ENCODE measurements at places on chromosomes 7 and 10.

GRCh38 chr10:102824664-102825063, 12.5 kb downstream of the CYP17A1 start:
- DNase-seq, result no peak
- H3K4me1 ChIP-seq, result no peaks in the 10 kb centered on the region
- H3K27ac ChIP-seq, result no peak overlapping the region
- no peaks in the 10 kb centered on the region for H3K27me3 ChIP-seq
- H3K4me3 ChIP-seq, result no peak overlapping the region

DNA sequence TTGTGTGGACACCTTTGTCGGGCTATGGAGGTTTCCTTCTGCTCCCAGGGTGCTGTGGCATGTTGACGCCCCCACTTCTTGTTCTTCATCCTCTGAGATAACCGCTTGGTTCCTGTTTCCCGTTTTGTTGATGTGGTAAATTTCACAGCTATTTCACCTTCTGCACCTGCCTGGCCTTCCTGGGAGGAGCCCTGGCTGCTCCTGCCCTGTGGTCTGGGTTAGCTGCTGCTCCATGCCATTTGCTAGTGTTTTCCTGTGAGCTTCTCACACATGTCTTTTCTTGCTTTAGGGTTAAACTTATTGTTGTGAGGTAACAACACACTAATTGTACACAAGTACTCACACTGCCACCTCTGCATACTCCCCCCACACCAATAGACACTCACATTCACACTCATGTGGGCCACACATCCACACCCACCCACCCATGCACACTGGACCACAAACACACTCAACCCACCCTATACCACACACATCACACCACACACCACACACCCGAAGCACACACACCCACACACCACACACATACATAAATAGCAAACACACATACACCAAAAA, 46.5 kb upstream of the MSMB start:
- no peak overlapping the region for H3K27ac ChIP-seq
- H3K27me3 ChIP-seq, result peaks cover 3% of the 10 kb centered on the region
- no peak overlapping the region for H3K4me3 ChIP-seq
- no peak for DNase-seq
- no peaks in the 10 kb centered on the region for H3K4me1 ChIP-seq

- no peaks in the 10 kb centered on the region for H3K27me3 ChIP-seq
- no peak for DNase-seq
- no peaks in the 10 kb centered on the region for H3K36me3 ChIP-seq
Measured at GRCh38 chr10:83723080-83723479, 416.2 kb upstream of the GHITM start.

DNA sequence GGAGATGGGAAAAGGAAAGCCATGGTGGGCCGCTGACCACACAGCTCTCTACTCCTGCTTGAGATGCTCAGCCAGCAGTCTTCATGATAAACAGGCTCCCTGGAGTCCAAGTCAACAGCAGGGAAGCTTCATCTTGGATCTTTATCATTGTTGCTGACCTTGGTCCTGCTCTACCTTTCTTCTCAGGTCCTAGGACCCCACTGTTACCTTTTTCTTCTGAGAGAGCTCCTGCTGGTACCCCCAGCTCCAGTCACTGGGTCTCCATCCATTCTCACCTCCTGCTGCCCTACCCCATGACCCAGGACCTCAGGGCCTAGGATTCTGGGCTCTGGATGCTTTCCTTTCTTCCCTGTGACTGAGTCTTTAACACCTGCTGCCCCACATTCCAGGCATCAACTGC, 5.2 kb upstream of the CRTAC1 start:
- no peaks in the 10 kb centered on the region for H3K36me3 ChIP-seq
- no peak overlapping the region for H3K4me3 ChIP-seq
- H3K27ac ChIP-seq, result no peak overlapping the region
- H3K27me3 ChIP-seq, result no peaks in the 10 kb centered on the region
- DNase-seq, result no peak

- no peak for DNase-seq
- no peaks in the 10 kb centered on the region for H3K27me3 ChIP-seq
- H3K36me3 ChIP-seq, result no peaks in the 10 kb centered on the region
- H3K4me3 ChIP-seq, result no peak overlapping the region
- H3K4me1 ChIP-seq, result no peaks in the 10 kb centered on the region
- H3K27ac ChIP-seq, result no peak overlapping the region
Measured at GRCh38 chr7:107009846-107010203, 34.7 kb upstream of the PRKAR2B start.

DNA sequence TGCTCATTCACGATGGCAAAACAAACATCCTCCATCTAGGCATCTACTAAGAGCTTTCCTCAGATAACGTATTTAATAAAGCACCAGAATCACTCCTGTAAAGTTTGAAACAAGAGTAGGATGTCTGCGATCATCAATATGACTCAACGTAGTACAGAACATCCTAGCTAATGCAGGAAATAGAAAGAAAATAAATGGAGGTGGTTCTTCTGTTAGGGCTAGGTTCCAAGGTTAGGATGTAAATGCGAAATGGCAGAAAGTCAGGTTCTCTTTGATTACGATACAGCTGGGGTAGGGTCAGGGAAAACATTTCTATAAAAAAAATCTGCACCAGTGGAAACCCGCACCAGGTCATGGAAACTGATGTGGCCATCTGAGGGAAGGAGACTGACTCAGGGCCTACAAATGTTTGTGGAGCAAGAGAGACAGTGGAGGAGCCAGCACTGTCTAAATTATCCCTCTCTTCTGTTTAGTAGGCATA, 29.1 kb downstream of the CCDC6 start:
- peaks cover 21% of the 10 kb centered on the region for H3K4me1 ChIP-seq
- H3K27me3 ChIP-seq, result no peaks in the 10 kb centered on the region
- H3K4me3 ChIP-seq, result no peak overlapping the region
- H3K27ac ChIP-seq, result no peak overlapping the region
- no peak for DNase-seq

DNA sequence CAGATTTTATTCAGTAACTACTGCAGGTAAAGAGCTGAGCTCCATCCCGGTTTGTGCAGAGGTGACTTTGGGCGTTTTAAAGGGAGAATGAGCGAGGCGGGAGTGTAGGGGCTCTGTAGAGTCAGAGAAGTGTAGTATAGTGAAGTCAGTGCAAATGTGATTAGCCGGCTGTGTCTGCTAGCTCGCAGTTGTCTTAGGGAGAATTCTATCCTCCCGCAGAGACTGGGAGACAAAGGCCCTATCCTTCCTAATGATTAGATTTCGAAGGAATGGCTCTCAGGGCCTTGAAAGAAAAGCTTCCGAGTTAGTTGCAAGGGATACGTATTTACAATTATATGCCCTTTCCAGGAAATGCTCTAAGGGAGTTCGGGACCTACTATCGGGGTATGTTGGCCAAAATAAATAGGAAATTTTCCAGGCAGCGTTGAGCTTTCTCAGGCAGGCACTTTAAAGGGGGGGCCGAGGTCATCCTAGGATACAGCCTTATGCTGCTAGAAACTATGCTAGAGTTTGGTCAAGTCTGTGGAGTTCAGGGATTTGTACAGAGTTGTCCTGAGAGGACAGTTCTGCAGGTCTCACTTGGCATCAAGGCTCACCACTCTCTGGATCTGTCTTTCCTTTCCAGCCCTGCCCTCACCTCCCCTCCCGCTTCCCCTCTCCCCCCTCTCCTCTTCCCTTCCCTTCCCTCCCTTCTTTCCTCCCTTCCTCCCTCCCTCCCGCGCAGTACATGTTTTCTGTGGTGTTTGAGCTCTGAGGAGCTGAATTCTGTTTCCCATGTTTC, 825 bp downstream of the MRPL32 start:
- peaks cover 6% of the 10 kb centered on the region for H3K4me1 ChIP-seq
- H3K4me3 ChIP-seq, result peak overlapping the region; percentile 72
- peak overlapping the region; percentile 78 for H3K27ac ChIP-seq

DNA sequence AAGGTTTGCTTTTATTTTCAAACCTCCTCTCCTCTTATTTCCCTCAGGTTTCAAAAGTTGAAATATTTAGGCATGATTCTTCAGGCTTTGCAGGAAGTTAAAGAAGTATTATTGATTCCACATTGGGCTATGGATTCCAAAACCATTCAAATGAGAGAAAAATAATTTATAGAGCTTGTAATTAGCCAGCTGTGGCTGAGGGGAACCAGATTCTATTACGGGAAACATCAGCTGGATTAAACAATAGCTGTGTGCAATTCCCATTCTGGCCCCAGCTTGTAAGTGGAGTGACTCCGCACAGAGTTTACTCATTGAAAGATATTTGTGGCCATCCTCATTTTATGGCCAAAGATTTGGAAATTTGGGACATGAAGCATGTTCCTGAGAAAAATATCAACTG, 77.0 kb upstream of the PHYHIPL start:
- no peaks in the 10 kb centered on the region for H3K4me1 ChIP-seq
- H3K27me3 ChIP-seq, result no peaks in the 10 kb centered on the region
- H3K36me3 ChIP-seq, result no peaks in the 10 kb centered on the region
- H3K27ac ChIP-seq, result no peak overlapping the region
- no peak overlapping the region for H3K4me3 ChIP-seq

DNA sequence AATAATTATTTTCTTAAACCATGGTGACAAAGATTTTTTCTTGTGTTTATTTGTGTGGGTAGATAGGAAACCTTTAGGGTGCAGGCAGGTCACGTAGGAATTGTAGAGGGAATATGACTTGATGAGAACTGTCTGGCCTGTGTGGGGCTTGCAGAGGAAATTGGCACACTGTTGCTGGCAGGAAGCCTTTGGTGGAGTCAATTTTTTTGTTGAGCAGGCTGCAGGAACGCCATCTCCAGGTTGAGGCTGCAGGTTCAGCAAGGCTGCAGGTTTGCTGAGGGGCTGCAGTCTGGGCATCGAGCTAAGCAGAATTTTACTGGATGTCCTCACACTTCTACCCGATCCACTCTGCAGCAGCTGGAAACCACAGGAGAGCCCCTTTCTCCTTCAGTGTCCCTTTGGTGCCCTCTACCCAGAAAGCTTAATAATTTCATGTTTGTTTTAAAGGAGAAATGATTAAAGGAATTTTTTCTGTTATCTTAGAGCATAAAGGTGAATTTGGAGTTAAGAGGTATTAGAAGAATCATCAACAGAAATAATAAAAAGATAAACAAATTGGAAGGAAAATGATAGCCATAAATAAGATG, 37.0 kb downstream of the TBC1D12 start:
- H3K36me3 ChIP-seq, result no peaks in the 10 kb centered on the region
- no peaks in the 10 kb centered on the region for H3K4me1 ChIP-seq
- no peak for DNase-seq
- no peaks in the 10 kb centered on the region for H3K27me3 ChIP-seq
- H3K4me3 ChIP-seq, result no peak overlapping the region

DNA sequence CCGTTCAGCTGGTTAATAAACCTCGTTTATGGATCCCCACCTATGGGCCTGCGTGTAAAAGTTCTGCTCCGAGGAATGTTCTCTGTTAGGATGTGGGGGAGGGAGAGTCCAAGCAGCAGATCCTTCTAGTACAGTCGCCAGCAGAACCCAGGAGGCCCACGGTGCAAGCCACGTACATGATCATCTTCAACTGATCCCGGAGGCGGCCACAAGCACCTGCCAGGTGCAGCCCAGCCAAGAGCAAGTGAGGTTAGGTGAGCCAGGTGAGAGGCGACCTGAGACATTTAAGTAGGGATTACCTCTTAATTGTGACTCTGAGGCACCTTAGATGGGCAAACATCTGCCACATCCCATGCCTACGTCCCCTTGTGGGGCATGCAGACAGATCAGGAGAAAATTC, 18.0 kb upstream of the FGFR2 start:
- H3K4me3 ChIP-seq, result no peak overlapping the region
- no peak overlapping the region for H3K27ac ChIP-seq
- H3K4me1 ChIP-seq, result no peaks in the 10 kb centered on the region
- H3K36me3 ChIP-seq, result no peaks in the 10 kb centered on the region
- no peaks in the 10 kb centered on the region for H3K27me3 ChIP-seq
- DNase-seq, result no peak

GRCh38 chr10:131792809-131793208, 108.0 kb upstream of the PPP2R2D start:
- no peaks in the 10 kb centered on the region for H3K4me1 ChIP-seq
- no peak overlapping the region for H3K27ac ChIP-seq
- no peak for DNase-seq
- no peaks in the 10 kb centered on the region for H3K27me3 ChIP-seq
- H3K36me3 ChIP-seq, result no peaks in the 10 kb centered on the region

- no peak for DNase-seq
- no peak overlapping the region for H3K27ac ChIP-seq
Measured at GRCh38 chr7:106573125-106573663, 87.8 kb downstream of the CCDC71L start.

DNA sequence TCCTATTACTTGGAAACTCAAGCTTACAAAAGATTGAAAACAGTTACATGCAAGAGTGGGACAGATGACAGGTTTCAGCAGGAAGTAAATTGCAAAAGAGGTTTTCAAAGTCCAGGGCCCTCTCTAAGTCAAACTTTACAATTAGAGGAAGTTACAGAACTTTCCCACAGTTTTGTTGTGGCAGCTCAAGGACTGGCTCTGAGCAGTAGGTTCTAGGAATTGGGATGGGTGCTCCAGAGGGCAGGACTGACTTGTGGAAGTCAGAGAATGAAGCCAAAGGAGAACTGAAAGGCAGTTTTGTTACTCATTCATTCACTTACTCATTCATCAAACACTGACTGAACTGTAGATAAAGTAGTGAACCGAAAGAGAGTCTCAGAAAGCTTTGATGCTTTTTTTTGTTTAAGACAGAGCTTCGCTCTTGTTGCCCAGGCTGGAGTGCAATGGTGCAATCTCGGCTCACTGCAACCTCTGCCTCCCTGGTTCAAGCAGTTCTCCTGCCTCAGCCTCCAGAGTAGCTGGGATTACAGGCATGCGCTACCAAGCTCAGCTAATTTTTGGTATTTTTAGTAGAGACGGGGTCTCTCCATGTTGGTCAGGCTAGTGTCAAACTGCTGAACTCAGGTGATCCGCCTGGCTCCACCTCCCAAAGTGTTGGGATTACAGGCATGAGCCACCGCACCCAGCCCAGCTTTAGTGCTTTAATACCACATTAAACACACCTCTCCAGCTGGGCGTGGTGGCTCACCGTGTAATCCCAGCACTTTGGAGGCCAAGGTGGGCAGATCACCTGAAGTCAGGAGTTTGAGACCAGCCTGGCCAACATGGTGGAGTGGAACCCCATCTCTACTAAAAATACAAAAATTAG, 66.8 kb upstream of the CCNJ start:
- H3K36me3 ChIP-seq, result no peaks in the 10 kb centered on the region
- H3K4me1 ChIP-seq, result no peaks in the 10 kb centered on the region
- DNase-seq, result no peak
- no peak overlapping the region for H3K4me3 ChIP-seq

- H3K4me3 ChIP-seq, result peak overlapping the region; percentile 55
- peaks cover 13% of the 10 kb centered on the region for H3K4me1 ChIP-seq
- peak; percentile 63 for DNase-seq
- H3K27ac ChIP-seq, result peak overlapping the region; percentile 93
Measured at GRCh38 chr10:72353965-72354355, 759 bp downstream of the DNAJB12 start.

DNA sequence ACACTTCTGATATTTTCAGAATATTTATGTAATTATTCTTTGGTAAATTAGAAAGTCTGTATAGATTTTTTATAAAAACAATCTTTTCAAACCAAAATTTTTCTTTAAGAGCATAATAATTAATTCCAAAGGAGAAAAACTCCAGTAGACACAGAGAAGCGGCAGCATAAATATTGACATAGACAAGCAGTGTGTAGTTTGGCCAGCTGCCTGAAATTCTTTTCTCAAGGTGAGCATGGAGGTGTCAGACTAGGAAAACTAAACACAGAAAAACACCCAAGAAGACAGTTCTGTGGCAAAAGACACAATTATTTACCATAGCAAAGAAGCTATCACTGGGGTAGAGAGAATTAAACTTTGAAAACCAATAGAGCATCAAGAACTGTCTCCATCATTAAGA, 82.4 kb downstream of the KLF6 start:
- no peak overlapping the region for H3K27ac ChIP-seq
- no peak for DNase-seq
- H3K36me3 ChIP-seq, result no peaks in the 10 kb centered on the region
- no peaks in the 10 kb centered on the region for H3K4me1 ChIP-seq
- H3K27me3 ChIP-seq, result no peaks in the 10 kb centered on the region
- H3K4me3 ChIP-seq, result no peak overlapping the region

GRCh38 chr7:139941421-139941820, 112.4 kb downstream of the TBXAS1 start:
- H3K27ac ChIP-seq, result no peak overlapping the region
- DNase-seq, result no peak
- H3K4me3 ChIP-seq, result no peak overlapping the region
- no peaks in the 10 kb centered on the region for H3K27me3 ChIP-seq
